Mesendoderm (in vitro differentiated cells): ENCODE measurements at places on chromosomes 1 and 21.

DNA sequence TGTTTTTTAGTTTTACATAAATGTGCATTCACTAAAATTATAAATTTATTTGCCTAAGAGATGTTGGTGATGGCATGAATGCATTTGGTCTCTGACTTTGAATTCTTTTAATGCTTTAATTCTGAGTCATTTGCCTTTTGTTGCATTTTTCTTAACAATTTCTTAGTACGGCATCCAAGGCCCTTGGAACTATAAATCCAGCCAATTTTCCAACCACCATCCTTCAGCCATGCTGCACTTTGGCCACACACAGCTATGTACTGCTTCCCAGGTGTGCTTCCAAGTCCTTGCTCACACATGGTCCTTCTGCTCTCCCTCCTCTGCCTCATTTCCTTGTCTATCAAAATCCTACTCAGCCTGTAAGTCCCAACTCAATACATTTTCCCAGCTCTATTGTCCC lies 161.0 kb downstream of the DHRS3 start:
- no peaks in the 10 kb centered on the region for H3K4me1 ChIP-seq
- DNase-seq, result no peak
- no peaks in the 10 kb centered on the region for H3K27me3 ChIP-seq
- no peaks in the 10 kb centered on the region for H3K36me3 ChIP-seq
- no peak overlapping the region for H3K4me3 ChIP-seq

DNA sequence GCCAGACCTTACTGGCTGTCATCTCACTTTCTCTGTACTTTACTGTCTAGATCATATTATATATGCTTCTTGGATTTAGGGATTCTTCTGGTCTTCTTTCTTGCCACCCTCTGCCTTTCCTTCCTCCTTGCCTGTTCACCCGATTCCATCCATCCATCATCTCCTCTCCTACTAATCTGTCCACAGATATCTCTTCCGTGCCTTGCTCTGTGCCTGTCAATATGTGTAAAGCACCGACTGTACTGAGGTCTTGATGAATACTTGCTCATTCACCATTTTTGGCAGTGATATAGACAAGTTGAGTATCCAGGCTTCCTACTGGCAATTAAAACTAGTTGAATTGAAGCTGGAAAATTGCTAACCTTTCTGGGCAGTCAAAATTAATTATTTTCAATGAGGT lies 8.1 kb downstream of the FMN2 start:
- no peak overlapping the region for H3K4me3 ChIP-seq
- H3K4me1 ChIP-seq, result no peaks in the 10 kb centered on the region
- no peak for DNase-seq
- no peaks in the 10 kb centered on the region for H3K36me3 ChIP-seq

DNA sequence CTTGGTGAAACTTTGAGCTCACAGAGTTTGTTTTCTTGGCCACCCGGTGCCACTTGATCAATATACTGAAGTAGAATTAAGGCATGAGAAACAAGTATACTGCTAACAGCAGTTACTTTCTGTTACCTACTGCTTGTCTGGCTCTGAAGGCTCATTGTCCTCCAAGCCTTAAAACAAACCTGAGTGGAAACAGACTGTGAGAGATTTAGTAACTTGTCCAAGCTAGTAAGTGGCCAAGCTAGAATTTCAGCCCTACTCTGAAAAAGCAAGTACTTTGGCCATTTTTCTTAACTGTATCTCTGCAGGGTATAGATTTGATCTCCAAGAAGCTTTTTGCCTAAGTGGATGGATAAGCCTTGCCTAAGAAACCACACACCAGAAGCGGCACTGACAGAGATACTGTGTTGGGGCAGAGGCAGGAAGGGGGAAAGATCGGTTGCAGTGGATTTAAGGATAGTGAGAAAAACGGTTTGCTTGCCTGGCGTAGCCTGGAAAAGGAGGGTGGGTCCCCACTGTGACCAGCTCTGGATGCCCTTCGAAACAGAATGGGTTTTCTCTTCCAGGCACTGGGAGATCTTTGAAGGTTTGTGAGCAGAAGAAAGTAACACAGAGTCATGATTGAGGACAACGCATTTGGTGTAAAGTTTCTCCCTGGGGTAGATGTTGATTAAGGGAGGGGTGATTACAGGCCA lies 2.1 kb upstream of the MACO1 start:
- no peak overlapping the region for H3K4me3 ChIP-seq
- no peak for DNase-seq
- no peak overlapping the region for H3K27ac ChIP-seq
- H3K27me3 ChIP-seq, result no peaks in the 10 kb centered on the region
- no peaks in the 10 kb centered on the region for H3K36me3 ChIP-seq

GRCh38 chr1:93569489-93569888 lies 112.1 kb downstream of the BCAR3 start:
- H3K4me1 ChIP-seq, result no peaks in the 10 kb centered on the region
- no peaks in the 10 kb centered on the region for H3K27me3 ChIP-seq
- H3K4me3 ChIP-seq, result no peak overlapping the region
- H3K27ac ChIP-seq, result peak overlapping the region; percentile 30
- DNase-seq, result no peak

- no peak within 1 kb of the TSS for H3K27ac ChIP-seq
- DNase-seq, result no peak
- H3K36me3 ChIP-seq, result no peaks in the 10 kb centered on the region
- no peaks in the 10 kb centered on the region for H3K4me1 ChIP-seq
Measured at GRCh38 chr21:14545906-14546480, at the start of gene SAMSN1. Gene SAMSN1 (minus strand): TSS chr21:14546315. CDS start chr21:14546261, 54 bp downstream.

- H3K4me1 ChIP-seq, result no peaks in the 10 kb centered on the region
- no peaks in the 10 kb centered on the region for H3K27me3 ChIP-seq
- no peaks in the 10 kb centered on the region for H3K36me3 ChIP-seq
- no peak overlapping the region for H3K4me3 ChIP-seq
- DNase-seq, result no peak
Measured at GRCh38 chr1:84377480-84378095, 20.7 kb upstream of the DNASE2B start.

GRCh38 chr21:44846224-44846484 lies 27.3 kb downstream of the PTTG1IP start:
- no peak overlapping the region for H3K27ac ChIP-seq
- no peaks in the 10 kb centered on the region for H3K4me1 ChIP-seq
- peaks cover 8% of the 10 kb centered on the region for H3K36me3 ChIP-seq
- no peak for DNase-seq
- H3K27me3 ChIP-seq, result no peaks in the 10 kb centered on the region
- H3K4me3 ChIP-seq, result no peak overlapping the region

DNA sequence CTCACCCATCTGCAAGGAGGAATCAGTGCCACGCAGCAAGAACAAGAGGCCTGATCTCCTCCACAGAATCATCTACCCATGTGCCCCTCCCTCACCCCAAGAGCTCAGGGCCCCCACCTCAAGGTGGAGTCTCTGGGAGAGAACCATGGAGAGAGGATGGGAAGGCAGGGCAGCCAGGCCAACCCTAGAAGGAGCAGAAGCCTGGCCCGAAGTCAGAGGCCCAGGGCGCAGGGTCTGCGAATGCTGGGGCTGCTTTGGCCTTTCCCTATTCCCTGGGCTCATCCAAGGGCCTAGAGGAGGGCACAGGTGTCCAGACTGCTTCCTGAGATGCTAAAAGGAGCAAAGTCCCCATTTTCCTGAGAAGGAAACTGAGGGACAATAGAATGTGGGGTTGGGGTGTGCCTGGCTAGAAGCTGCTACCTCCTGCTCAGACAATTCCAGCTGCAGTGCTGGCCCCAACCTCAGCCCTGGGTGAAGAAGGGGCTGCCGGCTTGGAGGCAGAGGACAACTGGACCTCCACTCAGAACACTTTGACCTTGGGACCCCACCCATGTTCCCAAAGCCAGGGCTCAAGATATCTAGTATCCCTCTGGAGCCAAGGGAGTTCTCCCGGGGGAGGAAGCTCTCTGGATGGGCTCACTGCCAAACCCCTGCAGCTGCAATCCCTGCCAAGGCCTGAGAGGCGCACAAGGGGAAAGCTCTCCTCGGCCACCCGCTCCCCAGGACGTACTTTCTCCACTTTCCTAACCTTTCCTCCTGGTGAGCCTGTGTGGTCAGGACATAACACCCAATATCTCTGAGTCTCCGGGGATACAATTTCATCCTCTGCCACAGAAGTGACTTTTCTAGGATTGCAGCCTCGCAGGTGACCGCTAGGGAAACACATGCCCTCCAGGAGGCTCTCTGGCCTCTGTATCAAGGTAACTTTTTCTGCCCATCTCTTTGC lies 16.6 kb upstream of the LEMD1 start:
- H3K27ac ChIP-seq, result no peak overlapping the region
- peaks cover 22% of the 10 kb centered on the region for H3K4me1 ChIP-seq
- no peaks in the 10 kb centered on the region for H3K36me3 ChIP-seq
- DNase-seq, result peak; percentile 61
- no peak overlapping the region for H3K4me3 ChIP-seq

- no peaks in the 10 kb centered on the region for H3K27me3 ChIP-seq
- H3K36me3 ChIP-seq, result peaks cover 4% of the 10 kb centered on the region
- DNase-seq, result no peak
- peak overlapping the region; percentile 29 for H3K27ac ChIP-seq
- peak overlapping the region; percentile 55 for H3K4me3 ChIP-seq
Measured at GRCh38 chr1:942864-943533, 16.1 kb downstream of the NOC2L start.

DNA sequence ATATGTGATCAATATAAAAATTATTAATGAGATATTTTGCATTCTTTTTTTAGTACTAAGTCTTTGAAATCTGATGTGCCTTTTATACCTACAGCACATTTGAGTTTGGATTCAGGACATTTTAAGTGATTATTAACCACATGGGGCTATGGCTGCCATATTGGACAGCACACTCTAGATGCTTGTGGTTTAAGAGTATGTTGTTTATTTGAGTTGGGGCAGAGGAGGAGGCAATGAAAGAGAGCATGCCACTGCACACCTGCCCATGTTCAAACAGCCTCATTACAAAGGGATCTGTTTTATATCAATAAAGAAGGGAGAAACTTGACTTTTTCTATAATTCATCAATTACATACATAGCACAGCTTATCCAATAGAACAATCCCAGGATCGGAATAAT lies 99.4 kb upstream of the EDEM3 start:
- no peak overlapping the region for H3K27ac ChIP-seq
- no peaks in the 10 kb centered on the region for H3K36me3 ChIP-seq
- no peak for DNase-seq
- no peaks in the 10 kb centered on the region for H3K4me1 ChIP-seq
